ENCODE measurements at places on chromosomes 16 and 17. TPM values are rescaled to one million over a fixed set of nuclear protein-coding genes. Genes with fewer than 3 reads are reported as not detected.

The ZG16 gene
- total RNA-seq = not detected

The TXNDC17 gene
- 56.8 TPM for total RNA-seq

The HSD17B2 gene
- not detected for total RNA-seq

The JMJD8 gene
- 54.5 TPM for total RNA-seq

The KRTAP9-2 gene
- not detected for total RNA-seq

The DLX4 gene
- total RNA-seq = not detected

All from smooth muscle cell of the pulmonary artery (primary cell).